Right hindlimb (tissue), 1 donor: ENCODE measurements at places on chromosomes 12 and 14.

DNA sequence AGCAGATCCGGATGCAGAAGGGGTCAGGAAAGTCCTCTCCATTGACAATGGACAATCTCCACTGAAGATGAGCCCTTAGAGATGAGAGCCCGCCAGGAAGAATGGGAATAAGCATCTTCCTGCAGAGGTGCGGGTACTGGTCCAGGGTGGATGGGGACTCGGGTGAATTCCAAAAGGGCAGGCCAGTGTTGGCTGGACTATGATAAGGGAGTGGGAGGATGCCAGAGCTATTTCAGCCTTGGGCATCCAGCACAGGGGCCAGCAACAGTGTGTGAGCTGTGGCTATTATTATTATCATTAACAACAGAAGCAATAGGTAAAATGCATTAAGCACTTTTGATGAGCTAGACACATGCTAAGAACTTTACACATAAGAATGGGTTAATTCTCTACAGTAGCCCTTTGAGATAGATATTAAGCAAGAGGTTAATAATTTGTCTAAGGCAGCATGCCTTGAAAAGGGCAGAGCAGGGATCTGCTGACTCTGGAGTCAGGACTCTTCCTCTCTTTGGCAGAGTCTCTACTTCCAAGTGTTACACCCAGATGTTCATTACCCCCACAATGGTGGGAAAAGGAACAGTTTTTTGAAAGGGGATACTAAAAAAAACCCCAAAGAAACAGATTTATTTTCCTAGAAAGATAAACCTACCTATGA, 55.2 kb downstream of the PRICKLE1 start:
- no peak for DNase-seq

GRCh38 chr12:108090107-108090899, 38.8 kb upstream of the WSCD2 start:
- no peak for DNase-seq

DNA sequence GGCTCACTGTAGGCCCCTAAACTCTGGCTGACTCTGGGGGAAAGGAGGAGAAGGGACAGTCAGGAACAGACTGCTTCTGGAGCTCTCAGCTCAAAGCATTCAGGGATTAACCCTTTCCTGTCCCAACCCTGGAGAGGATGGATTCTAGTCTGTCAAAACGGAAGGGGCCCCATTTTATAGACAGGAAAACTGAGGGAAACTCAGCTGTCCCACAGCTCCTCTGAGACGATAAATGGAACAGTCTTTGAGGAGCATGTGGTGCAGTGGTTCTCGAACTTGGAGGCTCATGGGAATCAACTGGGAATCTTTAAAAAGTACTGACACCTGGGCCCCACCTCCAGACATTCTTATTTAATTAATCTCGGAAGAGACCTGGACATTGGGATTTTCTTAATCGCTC, 23.7 kb downstream of the SRRM4 start:
- DNase-seq: no peak

GRCh38 chr12:95131589-95132340, 58.3 kb upstream of the NR2C1 start:
- DNase-seq: no peak

DNA sequence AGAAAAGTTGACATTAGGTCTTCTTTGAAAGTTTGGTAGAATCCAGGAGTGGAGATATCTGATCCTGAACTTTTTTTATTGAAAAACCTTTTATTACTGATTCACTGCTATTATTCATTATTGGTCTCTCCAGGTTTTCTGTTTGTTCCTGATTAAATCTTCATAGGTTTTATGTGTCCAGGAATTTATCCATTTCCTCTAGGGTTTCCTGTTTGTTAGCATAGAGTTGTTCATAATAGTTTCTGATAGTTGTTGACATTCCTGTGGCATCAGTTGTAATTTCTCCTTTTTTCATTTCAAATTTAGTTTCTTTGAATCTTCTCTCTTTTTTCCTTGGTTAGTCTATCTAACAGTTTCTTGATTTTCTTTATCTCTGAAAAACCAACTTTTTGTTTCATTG, 370.3 kb downstream of the SLC6A15 start:
- no peak for DNase-seq

DNA sequence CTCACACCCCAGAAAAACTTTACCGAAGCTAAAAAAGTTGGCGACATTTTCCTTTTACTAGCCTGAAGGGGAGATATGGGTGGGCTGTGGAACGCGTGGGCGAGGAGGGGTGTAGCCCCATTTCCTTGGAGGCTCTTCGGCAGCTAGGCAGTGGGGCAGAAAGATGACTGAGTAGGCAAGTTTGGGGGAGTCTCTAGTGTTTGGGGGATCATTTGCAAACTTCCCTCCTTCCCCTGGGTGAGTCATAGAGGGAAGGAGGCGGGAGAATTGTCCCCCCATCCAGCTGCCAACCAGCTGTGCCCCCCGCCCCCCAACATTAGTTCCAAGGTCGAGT, 2.3 kb downstream of the GLI1 start:
- no peak for DNase-seq

GRCh38 chr12:79689061-79689476, 1.7 kb downstream of the PAWR start:
- no peak for DNase-seq

- DNase-seq: no peak
Measured at GRCh38 chr14:22466491-22466890, 122.5 kb downstream of the DAD1 start.

- DNase-seq: no peak
Measured at GRCh38 chr12:3200814-3201233, 123.6 kb downstream of the TSPAN9 start.

DNA sequence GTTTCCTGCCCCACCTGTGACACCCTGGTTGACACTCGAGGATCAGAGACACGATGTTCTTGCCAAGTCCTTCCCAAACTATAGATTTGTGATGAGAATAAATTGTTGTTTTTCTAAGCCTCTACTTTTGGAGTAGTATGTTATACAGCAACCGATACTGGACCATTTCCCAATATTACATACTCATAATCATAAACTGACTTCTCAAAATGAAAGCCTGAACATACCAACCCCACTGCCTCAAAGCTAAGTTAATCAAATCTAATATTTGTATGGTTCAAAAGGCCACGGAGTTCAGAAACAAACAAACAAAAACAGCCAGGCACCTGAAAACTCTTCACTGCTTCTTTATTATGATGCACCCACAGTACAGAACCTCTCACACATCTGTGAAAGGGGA, 52.3 kb upstream of the GPHB5 start:
- no peak for DNase-seq

- DNase-seq: peak; percentile 43
Measured at GRCh38 chr14:61101803-61102548, 120.9 kb downstream of the SLC38A6 start.

GRCh38 chr12:28536088-28536487, 345.8 kb downstream of the CCDC91 start:
- no peak for DNase-seq

- DNase-seq: no peak
Measured at GRCh38 chr12:41452838-41453407, 264.8 kb downstream of the PDZRN4 start.

DNA sequence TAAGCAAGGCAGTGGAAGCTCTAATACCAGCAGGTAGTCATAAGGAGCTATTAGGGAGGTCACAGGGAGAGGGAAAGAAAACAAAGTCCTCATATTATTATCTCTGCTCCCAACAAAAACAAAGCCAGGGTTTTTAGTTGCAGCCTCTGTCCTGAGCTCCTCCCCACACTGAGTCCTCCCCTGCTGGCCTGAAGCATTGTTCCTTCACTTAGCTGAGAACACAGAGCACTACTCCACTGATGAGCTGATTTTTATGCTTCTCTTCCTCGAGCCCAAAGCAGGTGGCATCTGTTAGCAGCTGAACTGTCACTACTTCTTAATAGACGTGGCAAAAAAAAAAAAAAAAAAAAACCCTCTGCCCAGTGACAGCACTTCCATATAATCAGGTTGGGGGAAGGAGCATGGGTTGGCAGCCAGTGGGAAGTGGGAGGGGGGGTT, 10.5 kb upstream of the STAC3 start:
- no peak for DNase-seq

- DNase-seq: no peak
Measured at GRCh38 chr12:107490010-107490409, 195.6 kb upstream of the PWP1 start.

GRCh38 chr12:5428332-5429221, 3.3 kb upstream of the NTF3 start:
- DNase-seq: peak; percentile 44

GRCh38 chr12:71426300-71427047, 13.1 kb upstream of the LGR5 start:
- no peak for DNase-seq

- no peak for DNase-seq
Measured at GRCh38 chr12:2451025-2451424, 343.7 kb upstream of the FKBP4 start.

DNA sequence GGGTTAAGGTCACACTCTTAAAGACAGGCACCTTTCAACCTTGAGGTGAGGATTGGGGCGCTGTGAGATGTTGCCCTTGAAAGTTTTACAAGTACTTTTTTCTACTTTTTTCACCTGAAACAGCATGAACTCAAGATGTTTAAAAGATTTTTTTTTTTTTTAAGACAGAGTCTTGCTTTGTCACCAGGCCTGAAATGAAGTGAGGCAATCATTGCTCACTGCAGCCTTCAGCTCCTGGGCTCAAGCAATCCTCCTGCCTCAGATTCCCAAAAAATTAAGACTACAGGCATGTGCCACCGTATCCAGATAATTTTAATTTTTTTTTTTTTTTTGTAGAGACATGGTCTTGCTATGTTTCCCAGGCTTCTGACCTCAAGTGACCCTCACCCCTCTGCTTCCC, 243.9 kb downstream of the DIO2 start:
- DNase-seq: no peak

GRCh38 chr14:76664790-76665189, 96.5 kb upstream of the VASH1 start:
- DNase-seq: no peak

GRCh38 chr12:98229540-98229924, 285.9 kb upstream of the TMPO start:
- DNase-seq: no peak

- no peak for DNase-seq
Measured at GRCh38 chr14:39957290-39957689, 525.1 kb upstream of the FBXO33 start.

DNA sequence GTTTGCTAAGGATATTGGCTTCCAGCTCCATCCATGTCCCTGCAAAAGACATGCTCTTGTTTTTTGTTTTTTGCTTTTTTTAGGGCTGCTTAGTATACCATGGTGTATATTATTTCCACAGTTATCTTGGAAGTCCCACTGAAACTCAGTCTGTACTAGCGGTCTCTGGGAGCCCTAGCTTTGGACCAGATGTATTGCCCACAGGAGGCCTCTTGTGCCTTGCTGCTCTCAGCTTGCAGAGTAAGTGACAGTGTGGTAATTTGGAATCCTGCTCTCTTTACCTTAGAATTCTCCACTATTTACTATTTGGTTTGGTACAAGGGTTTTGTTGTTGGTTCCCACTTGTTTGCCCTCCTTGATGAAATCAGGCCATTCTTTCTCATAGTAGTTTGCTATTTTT, 1022.9 kb downstream of the LRFN5 start:
- no peak for DNase-seq

- no peak for DNase-seq
Measured at GRCh38 chr12:64618953-64619590, 8.8 kb downstream of the RASSF3 start.

DNA sequence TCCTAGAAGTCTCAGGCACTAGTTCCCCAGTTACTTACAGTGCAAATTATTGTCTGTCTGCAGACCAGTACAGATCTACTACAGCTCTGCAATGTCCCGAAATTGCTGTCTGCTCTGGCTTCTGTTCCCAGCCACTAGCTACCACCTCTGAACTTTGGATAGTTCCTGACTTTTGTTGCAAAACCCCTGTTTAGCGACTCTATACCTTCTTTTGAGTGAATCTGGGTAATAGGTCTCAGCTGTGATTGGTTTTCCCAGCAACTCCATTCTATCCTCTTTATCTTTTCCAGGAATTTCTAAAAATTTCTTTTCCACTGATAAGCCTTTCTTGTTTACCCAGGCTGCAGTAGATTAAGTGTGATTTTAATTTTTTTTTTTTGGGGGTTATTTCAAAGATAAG, 16.8 kb downstream of the KCNJ8 start:
- DNase-seq: no peak

DNA sequence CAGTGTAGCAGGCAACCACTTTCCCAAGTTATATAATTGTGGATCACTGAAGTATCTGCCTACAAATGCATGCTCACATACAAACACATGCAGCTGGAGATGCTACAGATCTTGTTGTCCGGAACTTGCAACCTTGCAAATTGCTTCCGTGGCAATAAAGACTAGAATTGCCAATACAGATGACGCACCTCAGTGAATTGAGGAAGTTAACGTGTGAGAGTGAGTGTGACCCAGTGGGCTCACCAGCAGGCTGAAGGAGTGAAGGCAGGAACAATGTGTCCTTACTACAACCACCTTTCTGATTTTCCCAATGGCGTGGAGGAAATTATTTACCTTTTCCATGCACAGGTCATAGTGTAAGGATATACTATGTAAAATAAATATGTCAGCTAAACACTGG, 89.4 kb upstream of the GRIP1 start:
- DNase-seq: no peak

GRCh38 chr14:100065942-100066574, 836 bp downstream of the EVL start:
- DNase-seq: no peak

GRCh38 chr14:76716285-76716684, 45.0 kb upstream of the VASH1 start:
- DNase-seq: no peak

GRCh38 chr12:77500089-77500488, 330.6 kb upstream of the NAV3 start:
- DNase-seq: no peak

- peak; percentile 64 for DNase-seq
Measured at GRCh38 chr12:105083551-105084105, 630 bp downstream of the ALDH1L2 start.

GRCh38 chr14:21089271-21089670, 9.2 kb downstream of the ZNF219 start:
- no peak for DNase-seq

GRCh38 chr12:115351514-115352077, 667.6 kb upstream of the TBX3 start:
- DNase-seq: no peak

GRCh38 chr14:30779210-30779609, 95.1 kb upstream of the COCH start:
- no peak for DNase-seq

DNA sequence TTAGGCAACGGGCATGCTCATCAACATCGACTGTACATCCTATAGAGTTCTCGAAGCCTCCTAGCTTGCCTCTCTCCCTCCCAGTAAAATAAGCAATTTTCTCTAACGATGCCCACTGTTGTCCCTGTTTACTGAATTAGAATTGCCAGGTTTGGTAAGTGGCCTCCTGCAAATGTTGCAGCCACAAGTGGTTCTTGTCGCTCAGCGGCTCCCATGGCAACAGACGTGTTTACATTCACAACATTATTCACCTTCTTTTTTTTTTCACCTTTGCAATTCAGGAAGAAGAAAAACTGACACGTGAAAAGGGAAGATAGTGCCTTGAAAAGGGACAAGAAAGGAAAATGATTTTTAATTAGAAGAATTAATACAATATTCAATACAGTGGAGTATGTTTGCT, 100.9 kb upstream of the PKP2 start:
- no peak for DNase-seq

GRCh38 chr12:66603981-66604479, 74.8 kb downstream of the GRIP1 start:
- no peak for DNase-seq
